Umbilical cord (tissue), 2 donors: ENCODE measurements at places on chromosomes 11 and 22. TPM values are rescaled to one million over a fixed set of nuclear protein-coding genes. Genes with fewer than 3 reads are reported as not detected.

DNA sequence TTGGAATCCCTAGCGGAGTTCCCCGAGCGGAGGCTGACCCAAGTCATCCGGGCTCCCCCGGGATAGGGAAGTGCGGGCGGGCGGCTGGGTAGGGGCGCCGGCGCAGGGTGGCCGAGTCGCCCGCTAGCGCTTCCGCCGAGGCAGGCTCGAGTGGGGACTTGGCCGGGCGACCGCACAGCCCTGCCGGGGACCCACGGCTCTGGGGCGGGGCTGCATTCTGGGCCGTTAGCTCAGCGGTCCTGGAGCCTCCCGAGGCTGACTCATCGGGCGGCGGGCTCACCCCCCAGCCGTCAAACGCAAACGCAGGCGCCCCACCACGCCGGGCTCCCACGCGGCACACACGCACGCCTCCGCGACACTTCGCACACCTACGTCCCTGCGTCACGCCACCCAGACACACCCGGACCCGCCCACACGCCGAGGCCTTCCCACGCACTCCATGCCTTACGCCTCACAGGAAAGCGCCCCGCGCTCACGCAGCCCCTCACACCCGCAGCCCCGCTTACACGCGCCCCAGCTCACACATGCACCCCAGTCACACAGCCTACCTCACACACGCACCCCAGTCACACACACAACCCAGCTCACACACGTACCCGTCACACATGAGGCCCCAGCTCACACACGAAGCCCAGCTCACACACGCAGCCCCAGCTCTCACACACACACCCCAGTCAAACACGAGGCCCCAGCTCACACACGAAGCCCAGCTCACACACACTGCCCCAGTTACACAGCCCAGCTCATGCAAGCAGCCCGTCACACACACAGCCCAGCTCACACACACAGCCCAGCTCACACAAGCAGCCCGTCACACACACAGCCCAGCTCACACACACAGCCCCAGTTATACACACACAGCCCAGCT is 1.2 kb downstream of the PHLDB1 start:
- peak; percentile 83 for DNase-seq

DNA sequence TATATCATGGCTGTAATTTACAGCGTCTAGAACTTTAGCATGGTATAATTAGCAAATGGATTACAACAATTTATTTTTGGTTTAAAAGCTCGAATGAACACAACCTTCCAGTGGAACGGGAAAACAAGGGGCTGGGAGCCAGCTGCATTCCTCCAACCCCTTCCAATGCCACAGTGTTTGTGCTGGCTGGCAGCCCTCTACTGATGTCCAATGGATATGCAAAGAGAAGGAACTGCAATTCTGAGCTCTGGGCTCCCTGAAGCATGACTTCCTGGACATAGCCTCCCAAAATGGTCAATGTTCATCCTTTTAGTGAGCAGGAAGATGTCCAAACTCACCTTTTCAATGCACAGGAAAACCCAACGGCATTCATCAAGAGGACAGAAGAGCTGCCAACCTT is 288.3 kb downstream of the TENM4 start:
- DNase-seq = no peak

DNA sequence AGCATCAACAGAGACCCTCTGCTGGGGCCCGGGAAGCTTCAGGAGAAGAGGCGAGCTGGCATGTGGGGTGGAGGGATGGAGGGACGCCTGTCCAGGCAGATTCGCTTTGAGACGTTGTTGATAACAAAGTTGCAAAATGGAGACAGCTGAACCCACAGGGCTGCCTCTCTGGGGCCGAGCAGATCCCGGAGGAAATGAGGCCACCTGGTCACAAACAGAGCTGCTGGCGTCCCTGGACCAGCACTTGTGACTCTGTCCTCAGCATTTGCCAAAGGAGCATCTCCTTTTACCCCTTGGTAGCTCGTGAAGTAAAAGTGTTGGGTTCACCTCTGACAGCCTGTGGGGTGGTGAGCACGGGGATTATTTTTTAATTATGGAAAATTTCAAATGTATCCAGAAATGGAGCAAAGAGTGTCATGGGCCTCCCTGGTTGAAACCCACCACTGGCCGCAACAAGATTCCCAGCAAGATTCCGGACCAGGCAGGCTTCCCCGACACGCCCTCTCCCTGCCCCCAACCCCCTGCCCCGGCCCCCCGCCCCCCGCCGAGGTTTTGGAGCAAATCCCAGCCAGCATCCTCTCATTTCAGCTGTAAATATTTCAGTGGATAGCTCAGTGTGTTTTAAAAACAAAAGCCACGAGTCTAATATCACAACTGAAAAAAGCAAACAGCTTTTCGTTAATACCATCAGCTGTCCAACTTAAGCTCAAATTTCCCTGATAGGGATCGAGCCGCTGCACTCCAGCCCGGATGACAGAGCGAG is 20.3 kb downstream of the GRAMD4 start:
- no peak for DNase-seq

- no peak for DNase-seq
Observed at GRCh38 chr11:133041928-133042882, 490.1 kb downstream of the OPCML start.

- no peak for DNase-seq
Observed at GRCh38 chr11:15673408-15673831, 558.7 kb downstream of the INSC start.

DNA sequence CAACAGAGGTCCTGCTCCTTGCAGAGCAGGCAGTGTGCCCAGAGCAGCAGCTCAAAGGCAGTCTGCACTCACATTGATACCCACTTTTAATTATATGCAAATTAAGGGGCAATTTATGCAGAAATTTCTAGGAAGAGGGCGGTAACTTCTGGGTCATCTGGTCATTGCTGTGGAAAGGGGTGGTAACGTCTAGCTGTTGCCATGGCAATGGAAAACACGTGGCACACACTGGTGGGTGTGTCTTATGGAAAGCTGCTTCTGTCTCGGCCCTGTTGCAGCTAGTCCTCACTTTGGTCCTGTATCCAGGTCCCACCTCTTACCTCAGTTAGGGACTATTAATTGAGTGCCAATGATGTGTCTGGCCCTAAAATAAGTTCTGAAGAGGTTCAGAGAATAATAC is 36.8 kb downstream of the BARX2 start:
- DNase-seq = no peak

DNA sequence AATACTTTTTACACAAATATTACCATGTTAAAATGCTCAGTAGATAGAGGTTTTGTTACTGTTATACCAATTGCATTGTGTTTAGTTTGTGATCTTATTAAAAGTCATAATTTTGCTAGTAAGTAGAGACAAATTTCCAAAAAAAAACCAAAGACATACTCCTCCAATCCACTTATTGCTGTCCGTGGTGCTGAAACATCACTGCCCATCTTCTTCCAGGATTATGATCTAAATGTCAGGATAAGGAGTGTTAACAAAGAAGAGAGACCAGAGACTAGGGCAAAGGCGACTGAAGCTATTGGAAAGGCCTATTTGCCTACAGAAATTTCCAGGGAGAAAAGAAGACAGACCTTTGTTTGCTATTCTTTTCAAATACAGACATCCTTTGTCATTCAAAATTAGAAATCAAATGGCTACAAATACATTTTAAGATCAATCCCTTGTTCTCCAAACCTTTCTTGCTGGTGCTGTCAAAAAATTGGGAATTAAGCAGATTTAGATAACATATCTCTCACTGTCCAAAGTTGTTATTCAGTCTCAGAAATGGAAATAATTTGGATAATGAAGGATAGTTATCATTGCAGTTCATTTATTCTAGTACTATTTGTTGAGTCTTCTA is 199.7 kb downstream of the C11orf91 start:
- peak; percentile 65 for DNase-seq

The KRTAP5-1 gene
- total RNA-seq = not detected

The OR52E8 gene
- 1.9 TPM for total RNA-seq
